ENCODE measurements at places on chromosomes 7 and 10. TPM values are rescaled to one million over a fixed set of nuclear protein-coding genes. Genes with fewer than 3 reads are reported as not detected.

Gene MCM10
- 0.98 TPM for total RNA-seq

GRCh38 chr10:121597504-121598262, 561 bp downstream of the FGFR2 start:
- no peak for DNase-seq
- H3K27me3 ChIP-seq = no peaks in the 10 kb centered on the region
- peak overlapping the region; percentile 70 for H3K27ac ChIP-seq
- H3K4me1 ChIP-seq = peaks cover 40% of the 10 kb centered on the region
- H3K4me3 ChIP-seq = peak overlapping the region; percentile 73
- no peaks in the 10 kb centered on the region for H3K36me3 ChIP-seq

- H3K27ac ChIP-seq = no peak overlapping the region
- no peak for DNase-seq
- H3K4me1 ChIP-seq = peaks cover 8% of the 10 kb centered on the region
- H3K36me3 ChIP-seq = no peaks in the 10 kb centered on the region
Observed at GRCh38 chr10:10915215-10915614, 102.5 kb upstream of the CELF2 start.

DNA sequence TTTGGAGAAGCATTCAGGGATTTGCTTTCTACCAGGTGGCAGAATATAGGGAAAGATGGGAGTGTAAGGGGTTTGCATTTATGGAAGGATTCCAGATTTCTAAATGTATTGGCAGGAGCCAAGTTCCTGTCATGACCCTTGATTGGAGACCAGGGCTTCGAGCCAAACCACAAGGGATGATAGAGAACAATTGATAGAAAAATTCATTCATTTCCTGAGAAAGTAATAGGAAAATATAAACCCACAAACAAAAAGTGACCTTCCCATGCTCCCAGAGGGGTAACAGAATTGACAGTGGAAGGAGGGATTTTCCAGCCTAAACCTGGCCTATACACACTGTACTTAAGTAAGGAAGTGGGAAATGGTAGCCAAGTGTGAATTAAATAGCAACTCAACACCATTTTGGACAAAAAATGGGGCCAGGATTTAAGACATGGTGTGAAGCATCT, 22.4 kb upstream of the IFIT2 start:
- DNase-seq = no peak
- peaks cover 51% of the 10 kb centered on the region for H3K4me1 ChIP-seq
- peak overlapping the region; percentile 84 for H3K27ac ChIP-seq
- H3K4me3 ChIP-seq = no peak overlapping the region

Gene NPC1L1
- total RNA-seq = 0.49 TPM

DNA sequence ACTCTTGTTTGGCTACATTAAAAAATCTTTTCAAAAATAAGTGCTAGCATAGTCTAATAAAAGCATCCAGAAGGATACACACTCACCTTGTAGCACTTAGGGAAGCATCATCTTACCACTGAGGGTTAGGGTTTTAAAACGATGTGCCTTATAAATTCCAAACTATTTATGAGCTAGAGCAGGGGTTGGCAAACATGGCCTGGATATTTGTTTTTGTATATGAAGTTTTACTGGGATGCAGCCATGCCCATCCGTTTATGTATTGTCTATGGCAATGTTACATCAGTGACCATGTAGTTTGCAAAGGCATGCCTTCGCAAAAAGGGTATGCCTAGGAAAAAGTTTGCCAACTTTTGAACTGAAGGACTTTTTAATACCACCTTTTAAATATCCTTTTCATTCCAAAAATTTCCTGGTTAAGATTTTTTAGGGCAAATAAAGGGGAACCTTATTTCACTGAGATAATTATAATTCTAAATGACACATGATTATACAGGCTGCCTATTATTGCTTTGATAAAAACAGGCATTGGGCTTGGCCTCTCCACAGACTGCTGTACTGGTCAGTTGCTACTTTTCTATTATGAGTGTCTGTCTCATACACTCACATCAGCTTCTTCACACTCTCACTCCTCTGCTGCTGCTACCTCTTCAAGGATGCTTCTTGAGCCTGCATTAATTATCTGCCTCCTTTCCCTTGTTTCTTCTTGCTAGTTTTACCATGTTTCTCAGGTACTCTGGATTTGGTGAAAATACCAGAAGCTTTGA, 30.7 kb downstream of the MTPN start:
- DNase-seq = no peak
- H3K4me1 ChIP-seq = peaks cover 35% of the 10 kb centered on the region
- H3K27ac ChIP-seq = no peak overlapping the region
- no peak overlapping the region for H3K4me3 ChIP-seq
- H3K27me3 ChIP-seq = no peaks in the 10 kb centered on the region

GRCh38 chr10:131722121-131722520, 178.7 kb upstream of the PPP2R2D start:
- DNase-seq = peak; percentile 67
- no peaks in the 10 kb centered on the region for H3K36me3 ChIP-seq
- H3K27ac ChIP-seq = no peak overlapping the region
- H3K27me3 ChIP-seq = no peaks in the 10 kb centered on the region

DNA sequence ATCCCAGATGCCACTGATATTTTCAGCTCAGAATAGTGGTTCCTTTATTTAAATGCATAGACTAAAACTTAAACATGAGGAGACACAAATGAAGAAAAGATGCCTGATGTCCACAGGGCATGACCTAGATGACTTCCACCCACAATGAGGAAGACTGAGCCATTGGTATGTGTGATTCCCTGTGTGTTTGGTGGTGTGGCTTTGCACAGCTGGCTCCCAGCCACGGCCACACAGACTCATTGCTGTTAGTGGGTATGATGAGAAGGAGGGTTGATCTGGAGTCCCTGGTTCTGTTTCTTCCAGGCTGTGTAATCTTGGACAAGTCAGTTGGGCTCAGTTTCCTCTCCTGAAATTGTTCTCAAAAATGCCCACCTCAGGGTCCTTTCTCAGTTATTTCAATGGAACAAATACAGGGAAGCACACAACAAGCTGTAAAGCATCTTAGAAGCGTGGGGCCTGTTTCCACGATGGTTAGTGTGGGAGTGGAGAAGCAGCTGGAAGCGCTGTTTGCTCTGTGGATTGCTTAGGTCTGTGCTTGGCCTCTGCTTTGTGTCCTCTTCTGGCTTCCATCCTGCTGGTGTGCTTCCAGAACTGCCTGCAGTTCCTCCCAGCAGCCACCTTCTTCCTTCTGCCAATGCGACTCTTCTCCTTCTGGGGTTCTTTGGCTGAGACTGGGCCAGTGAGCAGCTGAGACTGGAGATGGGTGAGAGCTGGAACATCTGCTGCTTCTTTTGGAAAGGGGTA, 303.7 kb downstream of the BMPER start:
- H3K36me3 ChIP-seq = no peaks in the 10 kb centered on the region
- no peaks in the 10 kb centered on the region for H3K27me3 ChIP-seq
- H3K27ac ChIP-seq = no peak overlapping the region
- DNase-seq = no peak
- H3K4me3 ChIP-seq = no peak overlapping the region

Gene STRIP2
- 0.49 TPM for total RNA-seq

- no peaks in the 10 kb centered on the region for H3K36me3 ChIP-seq
- no peak overlapping the region for H3K4me3 ChIP-seq
- H3K27me3 ChIP-seq = no peaks in the 10 kb centered on the region
- no peak for DNase-seq
Observed at GRCh38 chr10:29698773-29699490, 64.2 kb upstream of the SVIL start.

DNA sequence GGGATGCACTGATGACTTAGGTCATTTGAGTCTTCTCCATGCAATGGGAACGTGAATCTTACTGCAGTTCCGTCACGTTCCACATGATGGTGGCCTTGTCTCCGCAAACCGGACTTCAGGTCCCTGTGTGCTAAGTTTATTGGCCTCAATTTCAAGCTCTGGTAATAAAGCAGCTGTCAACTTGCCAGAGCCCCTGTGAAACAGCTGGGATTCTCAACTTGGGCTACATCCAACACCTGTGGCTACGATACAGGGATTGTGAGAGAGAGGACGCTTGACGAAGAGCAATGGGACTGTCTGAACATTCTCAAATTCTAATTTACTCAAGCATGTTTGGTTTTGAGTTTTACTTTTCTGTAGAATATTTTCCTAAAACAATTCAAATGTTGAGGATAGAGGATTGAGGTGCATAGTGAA, 174.2 kb downstream of the PTN start:
- H3K27ac ChIP-seq = no peak overlapping the region
- no peak for DNase-seq
- no peaks in the 10 kb centered on the region for H3K4me1 ChIP-seq
- H3K4me3 ChIP-seq = no peak overlapping the region
- H3K36me3 ChIP-seq = no peaks in the 10 kb centered on the region

DNA sequence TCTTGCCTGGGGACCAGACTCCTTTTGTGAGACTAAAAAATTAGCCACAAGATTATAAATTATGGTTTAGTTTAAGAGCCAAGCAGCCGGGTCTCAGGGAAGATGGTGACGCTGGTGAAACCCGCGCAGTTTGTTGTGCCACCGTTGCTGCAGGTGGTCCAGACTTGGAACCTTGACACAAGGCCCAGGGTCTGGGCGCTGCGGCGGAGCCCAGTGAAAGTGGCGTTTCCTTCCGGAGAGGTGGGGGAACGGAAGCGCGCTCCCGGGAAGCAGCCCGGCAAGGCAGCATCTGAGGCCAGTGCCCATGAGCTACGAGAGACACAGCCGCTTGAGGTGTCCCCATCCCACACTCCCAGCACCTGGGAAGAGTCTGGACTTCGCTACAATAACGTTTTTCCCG, 131.6 kb downstream of the SKIDA1 start:
- H3K4me1 ChIP-seq = peaks cover 8% of the 10 kb centered on the region
- no peaks in the 10 kb centered on the region for H3K27me3 ChIP-seq
- no peak overlapping the region for H3K27ac ChIP-seq
- no peak for DNase-seq
- H3K4me3 ChIP-seq = no peak overlapping the region

DNA sequence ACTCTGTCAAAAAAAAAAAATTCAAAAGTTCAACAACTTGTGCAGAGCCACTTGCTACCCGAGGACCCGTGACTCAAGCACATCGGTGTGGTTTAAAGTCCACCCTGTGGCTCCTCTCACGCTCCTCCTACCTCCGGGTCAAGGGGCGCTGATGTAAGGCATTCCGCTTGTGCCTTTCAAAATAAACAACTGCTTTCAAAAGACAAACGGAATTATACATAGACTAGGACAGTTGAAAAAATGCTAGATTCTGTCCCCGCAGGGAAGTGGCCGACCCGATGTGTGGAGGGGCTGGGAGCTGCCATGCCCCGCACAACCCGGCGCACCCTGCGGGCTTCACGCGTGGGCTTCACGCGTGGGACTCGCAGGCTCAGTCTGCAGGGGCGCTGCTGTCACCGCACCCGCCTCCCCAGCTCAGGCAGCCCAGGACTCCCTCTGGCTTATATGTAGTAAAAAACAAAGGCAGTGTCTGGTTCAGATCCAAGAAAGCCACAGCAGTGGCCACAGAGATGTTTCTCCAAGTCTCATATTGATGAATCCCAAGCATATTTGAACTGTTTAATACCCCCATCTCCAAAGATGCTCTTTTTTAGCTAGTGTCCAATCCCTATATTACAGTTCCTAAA, 239.7 kb upstream of the INHBA start:
- H3K27ac ChIP-seq = peak overlapping the region; percentile 18
- DNase-seq = no peak
- no peaks in the 10 kb centered on the region for H3K36me3 ChIP-seq

Gene ARMS2
- not detected for total RNA-seq

Gene CPN1
- total RNA-seq = not detected

DNA sequence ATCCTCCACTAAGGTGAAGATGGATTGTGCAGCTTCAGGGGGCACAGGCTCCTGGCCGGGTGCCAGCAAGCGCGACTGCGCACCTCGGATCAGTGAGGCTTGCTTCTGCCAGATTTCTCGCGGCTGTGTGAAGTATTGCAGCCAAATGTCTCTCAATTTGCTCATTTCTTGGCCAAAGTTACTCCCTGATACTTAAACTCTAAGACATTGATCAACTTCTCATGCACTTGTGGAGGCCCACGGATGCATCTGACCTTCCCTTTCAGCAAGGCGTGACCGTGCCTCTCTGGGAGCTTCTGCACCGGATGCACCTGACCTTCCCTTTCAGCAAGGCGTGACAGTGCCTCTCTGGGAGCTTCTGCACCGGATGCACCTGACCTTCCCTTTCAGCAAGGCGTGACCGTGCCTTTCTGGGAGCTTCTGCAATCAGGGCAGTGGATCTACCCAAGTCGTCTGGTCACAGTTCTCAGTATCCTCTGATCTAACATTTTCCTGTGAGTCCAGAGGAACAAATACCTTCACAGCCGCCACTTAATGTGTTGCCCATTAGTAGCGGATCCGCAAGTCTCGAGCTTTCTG, 248.3 kb downstream of the ADARB2 start:
- H3K36me3 ChIP-seq = no peaks in the 10 kb centered on the region
- H3K27ac ChIP-seq = no peak overlapping the region
- H3K27me3 ChIP-seq = no peaks in the 10 kb centered on the region
- H3K4me1 ChIP-seq = no peaks in the 10 kb centered on the region
- DNase-seq = no peak

- no peak for DNase-seq
- H3K4me1 ChIP-seq = no peaks in the 10 kb centered on the region
- no peaks in the 10 kb centered on the region for H3K36me3 ChIP-seq
- no peak overlapping the region for H3K27ac ChIP-seq
Observed at GRCh38 chr10:8319704-8320103, 265.2 kb downstream of the GATA3 start.

Gene DPP6
- total RNA-seq = 7.9 TPM

Gene GBF1
- total RNA-seq = 48.9 TPM

Gene MMD2
- total RNA-seq = not detected

GRCh38 chr10:98076086-98076485, 45.7 kb upstream of the CRTAC1 start:
- H3K27me3 ChIP-seq = no peaks in the 10 kb centered on the region
- no peak overlapping the region for H3K27ac ChIP-seq
- H3K36me3 ChIP-seq = no peaks in the 10 kb centered on the region

DNA sequence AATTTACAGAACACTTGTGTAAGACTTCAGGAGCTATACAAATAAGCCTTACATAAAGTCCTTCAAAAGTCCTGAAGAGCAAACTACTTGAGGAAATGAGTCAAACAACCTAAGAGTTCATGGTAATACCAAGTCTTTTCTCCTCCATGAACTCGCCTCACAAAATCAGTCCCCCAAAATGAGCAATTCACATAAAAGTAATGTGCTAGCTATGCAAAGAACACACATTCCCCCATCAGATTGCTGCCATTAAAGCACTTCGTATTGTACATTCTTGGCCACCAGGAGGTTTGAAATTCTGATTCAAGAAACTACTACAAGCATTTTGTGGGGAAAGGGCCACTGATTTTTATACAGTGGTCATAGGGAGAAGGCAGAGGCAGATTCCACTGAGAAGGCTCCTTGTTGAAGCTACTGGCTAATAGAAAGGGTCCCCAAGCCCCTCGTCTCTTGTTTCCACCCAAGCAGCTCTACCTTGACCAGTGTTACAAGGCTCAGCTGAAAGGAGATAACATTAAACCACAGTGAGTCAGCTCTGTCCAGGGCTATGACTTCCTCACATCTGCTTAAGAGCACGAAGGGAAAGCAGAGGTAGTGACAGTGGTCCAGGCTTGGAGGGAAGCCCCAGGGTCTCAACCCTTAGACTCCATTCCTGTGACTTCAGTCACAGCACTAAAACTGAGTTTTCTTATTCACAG, 115.2 kb upstream of the CDK1 start:
- H3K27ac ChIP-seq = no peak overlapping the region
- no peak for DNase-seq
- H3K4me1 ChIP-seq = no peaks in the 10 kb centered on the region
- H3K4me3 ChIP-seq = no peak overlapping the region

Gene CNTNAP2
- 2.2 TPM for total RNA-seq

Measured in vagina (tissue), 2 donors.